CD4-positive, alpha-beta memory T cell (primary cell): ENCODE measurements at places on chromosomes 3 and 15.

DNA sequence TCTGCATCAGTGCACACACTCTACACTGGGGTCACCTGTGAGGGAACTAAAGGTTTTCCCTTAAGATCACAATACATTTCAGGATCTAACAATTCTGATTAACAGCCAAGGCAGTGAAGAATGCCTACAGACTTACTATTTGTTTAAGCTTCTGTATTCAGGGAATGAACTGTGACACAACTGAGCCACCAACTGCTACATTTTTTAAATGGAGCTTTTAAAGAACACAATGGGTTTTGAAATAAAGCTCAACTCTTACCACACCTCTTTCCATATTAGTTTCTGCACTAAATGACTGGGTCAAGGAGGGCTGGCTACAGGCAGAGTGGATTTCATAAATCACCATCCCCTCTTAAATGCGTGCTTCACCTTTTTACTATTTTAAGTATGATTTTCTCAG lies 100.2 kb downstream of the TMCC1 start:
- DNase-seq, result no peak

GRCh38 chr15:39392469-39393047 lies 188.3 kb upstream of the THBS1 start:
- no peak for DNase-seq

- no peak for DNase-seq
Measured at GRCh38 chr3:127423856-127424765, 136.3 kb upstream of the PRR20G start.

- no peak for DNase-seq
Measured at GRCh38 chr15:53525894-53526293, 233.6 kb downstream of the WDR72 start.

- DNase-seq, result peak; percentile 35
Measured at GRCh38 chr3:143825513-143825912, 22.8 kb downstream of the SLC9A9 start.

DNA sequence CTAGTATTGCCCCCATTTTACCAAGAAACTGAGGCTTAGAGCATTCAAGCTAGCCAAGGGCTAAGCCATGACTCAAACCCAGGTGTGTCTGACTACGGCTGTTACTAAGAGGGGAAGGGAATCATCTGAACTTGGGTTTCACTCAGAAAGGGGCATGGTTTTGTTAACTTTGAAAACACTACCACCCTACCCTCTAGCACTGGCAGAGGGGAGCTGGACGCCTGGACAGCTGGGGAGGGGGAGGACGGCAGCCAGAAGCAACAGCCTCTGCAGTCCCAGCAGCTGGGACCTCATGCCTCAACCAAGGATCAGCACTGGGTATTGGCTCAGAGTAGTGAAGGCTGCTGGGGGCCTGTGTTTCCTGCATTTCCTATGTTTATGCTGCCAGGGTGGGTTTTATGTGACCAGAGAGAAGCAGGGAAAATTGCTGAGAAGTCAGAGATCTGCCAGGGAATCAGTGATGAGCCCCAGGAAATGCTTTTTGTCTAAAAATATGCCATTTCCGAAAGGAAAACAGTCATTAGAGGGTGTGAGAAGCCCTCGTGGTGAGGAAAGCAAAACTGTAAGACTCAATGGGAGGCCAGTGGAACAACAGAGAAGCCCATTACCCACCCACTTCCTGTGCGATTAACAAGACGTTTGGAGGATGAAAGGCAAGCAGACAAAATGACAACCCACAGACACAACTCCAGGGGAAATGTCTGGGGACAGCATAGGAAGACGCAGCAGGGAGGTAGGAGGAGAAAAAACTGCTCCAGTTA lies 41.2 kb downstream of the LIPC start:
- DNase-seq, result peak; percentile 39

DNA sequence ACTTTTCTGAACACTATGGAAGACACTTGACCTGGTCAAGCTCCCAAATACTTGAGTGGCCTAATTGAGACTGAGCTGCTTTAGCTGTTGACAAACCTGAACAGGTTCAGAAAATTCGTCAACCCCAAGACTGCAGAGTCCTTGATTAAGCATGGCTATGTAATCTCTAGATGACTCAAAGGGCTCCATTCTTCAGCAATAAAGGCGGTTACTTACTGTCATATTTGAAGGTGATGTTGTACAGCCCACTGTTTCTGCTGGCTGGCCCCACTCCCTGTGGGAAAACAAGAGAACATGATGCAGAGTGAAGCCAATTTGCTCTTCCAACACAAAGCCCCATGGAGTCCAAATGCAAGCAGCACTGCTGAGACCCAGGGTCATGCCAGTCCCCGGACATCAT lies 45.1 kb downstream of the IL17RD start:
- no peak for DNase-seq

DNA sequence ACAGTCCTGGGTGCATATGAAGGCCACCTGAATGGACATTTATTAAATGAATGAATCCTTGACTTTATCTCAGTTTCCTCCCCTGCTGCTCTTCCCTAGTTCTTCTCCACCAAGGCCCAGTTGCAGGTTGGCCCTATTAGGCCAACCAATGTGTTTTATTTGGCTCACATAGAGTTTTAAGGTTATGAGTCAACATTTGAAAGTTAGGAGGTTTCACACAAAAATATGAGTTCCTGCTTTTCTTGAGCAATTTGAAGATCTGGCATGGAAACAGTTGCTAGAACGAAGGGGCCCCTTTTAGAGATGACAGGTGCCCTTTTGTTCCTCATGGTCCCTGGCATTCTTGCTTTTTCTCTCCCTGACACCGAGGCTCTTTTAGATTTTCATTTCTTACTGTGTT lies 83.0 kb upstream of the PDZRN3 start:
- no peak for DNase-seq

DNA sequence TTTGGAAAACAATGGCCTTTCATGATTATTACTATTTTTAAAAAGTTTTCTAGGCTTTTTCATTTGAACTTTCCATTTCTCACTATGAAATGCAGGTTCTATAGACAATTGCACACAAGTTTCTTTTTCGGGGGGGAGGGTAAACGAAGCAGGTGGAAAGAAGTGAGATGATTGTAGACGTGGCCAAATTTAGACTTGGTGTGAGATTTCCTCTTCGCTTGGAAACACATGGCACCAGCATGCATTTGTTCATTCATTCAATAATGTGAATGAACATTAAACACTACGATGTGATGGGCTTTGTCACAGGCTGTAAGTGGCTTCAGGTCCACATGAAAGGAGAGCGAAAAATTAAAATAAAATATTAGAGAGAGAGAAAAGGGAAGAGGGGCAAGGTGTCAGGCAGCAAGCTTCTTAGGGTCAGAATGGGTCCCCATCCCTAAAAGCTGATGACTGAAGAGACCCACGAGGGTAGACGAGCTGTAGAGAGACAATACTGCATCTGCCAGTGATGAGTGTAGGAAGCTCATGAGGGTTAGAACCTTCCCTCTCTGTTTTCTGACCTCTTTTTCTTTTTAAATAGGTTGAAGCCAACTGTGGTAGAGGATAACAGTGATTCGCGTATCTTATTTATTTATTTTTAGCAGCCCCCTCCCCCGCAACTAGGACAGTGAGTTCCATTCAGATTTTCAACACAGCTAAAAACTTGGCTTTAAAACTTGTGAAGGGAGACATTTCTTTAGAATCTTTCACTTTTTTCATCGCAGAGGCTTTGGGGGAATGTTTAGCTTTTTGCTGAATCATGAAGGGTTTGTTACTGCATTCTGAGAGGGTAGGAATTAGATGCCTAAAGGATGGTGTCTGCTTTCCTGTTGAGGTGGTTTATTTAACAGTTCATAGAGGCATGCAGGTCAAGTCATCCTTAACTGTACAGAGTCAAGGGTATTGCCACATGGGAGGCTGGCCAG lies 36.2 kb downstream of the GAP43 start:
- DNase-seq, result no peak

DNA sequence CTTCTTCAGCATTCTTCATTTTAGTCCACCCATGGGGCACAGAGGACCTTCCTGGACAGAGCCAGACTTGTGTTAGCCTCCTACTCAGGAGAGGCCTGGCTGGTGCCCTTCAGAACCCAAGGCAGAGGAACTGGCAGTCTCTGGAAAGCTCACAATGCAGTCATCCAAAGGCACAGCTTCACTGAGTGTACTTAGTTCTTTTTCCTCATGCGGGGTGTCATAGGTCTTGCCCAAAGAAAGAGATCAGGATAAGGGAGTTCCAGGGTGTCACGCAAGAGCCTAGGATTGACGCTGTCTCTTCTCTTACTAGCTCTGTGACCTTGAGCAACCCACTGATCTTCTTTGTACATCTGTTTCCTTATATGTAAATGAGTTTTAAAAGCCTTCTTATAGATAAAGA lies 58.7 kb downstream of the CD200 start:
- DNase-seq, result no peak

GRCh38 chr15:65743637-65744252 lies 48.3 kb downstream of the DENND4A start:
- DNase-seq, result no peak

DNA sequence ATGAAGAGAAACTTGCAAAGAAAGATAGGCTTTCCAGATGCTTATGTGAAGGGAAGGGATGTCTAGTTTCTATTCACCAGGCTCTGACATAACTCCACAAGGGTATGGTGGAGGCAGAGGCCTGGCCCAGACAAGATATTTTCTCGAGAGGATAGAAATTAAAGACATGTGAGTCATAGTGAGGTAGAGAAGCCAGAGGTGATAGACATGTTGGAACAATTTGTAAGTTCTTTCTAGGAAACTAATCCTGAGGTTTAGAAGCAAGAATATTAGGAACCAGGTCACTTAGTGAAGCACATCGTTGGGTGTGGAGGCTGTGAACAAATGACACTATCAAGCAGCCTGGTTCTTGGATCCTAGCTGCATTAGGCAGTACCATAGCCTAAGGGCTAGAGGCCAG lies 176.9 kb downstream of the BBX start:
- no peak for DNase-seq
